ENCODE measurements at places on chromosomes 7 and 10.

- DNase-seq, result no peak
Observed at GRCh38 chr10:104197364-104197763, 34.8 kb downstream of the CFAP43 start.

DNA sequence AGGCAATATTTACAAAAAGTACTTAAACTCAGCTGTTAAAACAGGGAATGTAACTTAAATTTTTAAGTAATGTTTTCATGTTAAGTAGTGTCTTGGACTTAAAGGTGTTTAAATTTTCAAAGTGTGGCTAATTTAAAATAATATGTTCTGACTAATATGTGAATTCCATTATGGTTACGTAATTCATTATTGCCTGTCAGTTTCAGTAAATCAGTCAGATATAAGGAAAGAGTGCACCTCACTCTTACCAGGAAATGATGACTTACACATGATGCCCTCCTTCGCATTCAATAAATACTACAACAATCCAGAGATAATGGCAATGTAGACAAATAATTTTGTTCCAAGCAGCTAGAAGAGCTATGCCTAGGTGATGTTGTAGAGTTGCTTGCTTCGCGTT is 69.0 kb upstream of the WNT16 start:
- no peak for DNase-seq

DNA sequence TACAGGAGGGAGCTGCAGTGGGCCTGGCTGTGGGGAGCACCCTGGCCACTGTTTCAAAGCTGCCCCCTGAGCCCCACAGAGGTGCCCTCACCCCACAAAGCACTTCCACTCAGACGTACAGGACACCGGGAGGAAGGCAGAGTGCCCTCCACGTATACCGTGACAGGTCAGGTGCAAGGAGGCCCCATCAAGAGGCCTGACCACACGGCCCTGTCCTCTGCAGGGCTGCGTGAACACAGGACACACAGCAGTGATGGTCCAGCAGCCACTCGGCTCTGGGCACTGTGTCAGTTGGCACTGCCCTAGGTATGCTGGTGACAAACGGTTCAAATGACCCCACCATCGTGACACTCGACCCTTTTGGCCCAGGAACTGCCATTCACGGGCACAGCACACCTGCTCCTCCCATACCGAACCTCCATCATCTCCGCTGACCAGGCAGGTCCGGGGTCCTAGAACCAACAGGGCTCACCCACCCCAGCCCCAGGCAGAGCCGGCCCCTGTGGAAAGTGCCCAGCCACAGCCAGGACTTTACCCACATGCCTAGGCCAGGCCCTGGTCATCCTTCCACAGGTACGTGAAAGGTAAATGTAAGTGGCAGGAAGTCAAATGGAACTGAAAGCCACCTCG is 560.9 kb downstream of the PTPRN2 start:
- DNase-seq, result peak; percentile 62

DNA sequence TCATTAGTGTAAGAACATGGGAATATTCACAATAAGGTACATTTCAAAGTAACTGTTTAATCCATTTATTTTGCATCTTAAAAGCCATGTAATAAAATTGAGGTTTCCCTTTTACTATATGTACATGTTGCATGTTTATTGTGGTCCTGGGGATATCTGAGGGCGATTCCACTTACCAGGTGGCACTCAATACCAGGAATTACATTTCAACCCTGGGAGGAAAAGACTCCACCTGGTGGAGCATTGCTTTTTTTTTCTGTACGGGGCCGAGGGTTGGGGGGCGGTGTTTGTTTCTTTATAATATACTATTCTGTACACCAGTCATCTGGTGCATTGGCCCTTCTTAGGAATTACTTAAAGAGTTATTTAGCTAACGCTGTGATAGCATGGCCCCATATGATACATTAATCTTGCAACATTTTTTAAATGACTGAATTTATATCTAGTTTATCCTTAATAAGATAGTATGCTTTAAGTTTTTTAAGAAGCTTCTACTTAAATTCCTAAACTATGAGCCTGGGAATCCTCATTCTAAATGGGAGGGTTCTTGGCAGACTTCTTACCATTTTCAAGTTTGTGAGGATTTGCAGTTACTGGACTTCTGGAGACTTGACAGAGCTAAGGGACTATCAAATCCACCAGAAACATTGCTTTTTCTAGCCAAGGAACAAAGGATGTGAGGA is 7.2 kb upstream of the HGF start:
- DNase-seq, result no peak

DNA sequence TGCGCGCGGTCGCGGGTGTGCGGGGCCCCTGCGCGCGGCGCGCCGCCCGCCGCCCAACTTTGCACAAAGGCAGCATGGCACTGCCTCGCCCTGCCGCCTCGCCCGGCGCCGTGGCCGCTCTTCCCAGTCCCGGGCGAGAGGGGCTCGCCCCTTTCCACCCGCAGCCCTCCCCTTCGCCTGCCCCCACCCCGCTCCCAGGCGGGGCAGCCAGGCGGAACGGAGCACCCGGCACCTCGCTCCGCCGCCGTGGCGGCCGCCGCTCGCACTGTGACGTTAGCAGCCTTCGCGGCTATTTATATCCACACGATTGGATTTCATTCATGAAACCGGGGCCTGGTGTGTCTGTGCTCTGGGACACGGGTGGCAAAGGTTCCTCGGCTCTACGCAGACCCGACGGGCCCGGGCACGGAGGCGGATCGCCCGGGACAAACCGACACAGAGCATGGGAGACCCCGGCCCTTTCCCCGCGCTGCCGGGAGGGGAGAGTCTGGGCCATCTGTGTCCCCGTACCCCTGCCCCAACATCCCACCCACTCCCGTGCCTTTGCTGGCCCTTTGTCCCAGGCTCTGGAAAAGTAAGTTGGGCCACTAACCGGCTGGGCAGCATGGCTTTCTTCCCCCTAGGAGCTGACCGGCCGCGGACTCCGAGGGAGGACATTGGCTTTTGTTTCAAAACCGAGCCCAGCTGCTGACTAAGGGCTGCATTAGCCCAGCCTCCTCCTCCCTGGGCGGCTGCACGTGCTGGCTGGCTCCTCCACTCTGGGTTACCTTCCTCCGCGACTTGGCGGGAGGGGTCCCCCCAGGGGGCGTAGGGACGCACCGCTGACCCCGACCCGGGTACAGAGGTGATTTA is at the start of gene RHOBTB1:
TSS of gene RHOBTB1 (minus strand) at position 128 of the 852 bp plus-strand sequence. CDS start 32,643 bp downstream, outside the sequence.
- DNase-seq, result peak; percentile 85

- DNase-seq, result no peak
Observed at GRCh38 chr7:86785641-86786040, 141.9 kb downstream of the GRM3 start.

DNA sequence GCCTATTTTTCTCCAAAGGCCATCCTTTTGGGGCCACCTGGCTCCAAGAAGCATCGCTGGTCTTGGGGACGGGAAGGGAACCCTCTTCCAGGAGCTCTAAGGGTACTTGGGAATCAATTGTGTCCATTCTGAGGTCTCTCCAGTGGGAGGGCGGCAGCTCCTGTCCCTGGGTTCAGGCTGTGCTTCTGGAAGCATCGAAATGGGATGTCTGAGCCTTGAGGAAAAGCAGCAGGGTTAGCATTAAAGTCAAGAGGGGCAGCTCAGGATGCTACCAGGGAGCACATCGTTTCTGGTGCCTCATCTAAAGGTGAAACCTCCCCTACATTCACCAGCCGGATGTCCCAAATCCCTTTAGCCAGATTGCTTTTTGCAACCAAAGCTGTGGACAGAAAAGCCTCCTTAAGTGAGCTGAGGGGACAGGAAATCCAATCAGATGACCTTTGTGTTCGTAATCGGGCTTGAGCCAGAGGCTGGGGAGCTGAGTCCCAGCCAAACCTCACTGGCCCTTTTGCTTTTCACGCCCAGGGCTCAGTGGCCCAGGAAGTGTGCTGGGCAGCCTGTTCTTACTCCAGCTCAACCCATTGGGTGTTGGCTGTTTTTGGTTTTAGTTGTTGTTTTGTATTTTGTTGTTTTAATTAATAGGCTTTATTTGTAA is 88.8 kb upstream of the ANLN start:
- DNase-seq, result peak; percentile 64

GRCh38 chr10:69372126-69372980 is 44.4 kb downstream of the TACR2 start:
- no peak for DNase-seq

GRCh38 chr7:29511851-29512250 is 51.8 kb upstream of the PRR15 start:
- DNase-seq, result no peak

GRCh38 chr10:116216676-116217075 is 56.3 kb downstream of the GFRA1 start:
- DNase-seq, result no peak

DNA sequence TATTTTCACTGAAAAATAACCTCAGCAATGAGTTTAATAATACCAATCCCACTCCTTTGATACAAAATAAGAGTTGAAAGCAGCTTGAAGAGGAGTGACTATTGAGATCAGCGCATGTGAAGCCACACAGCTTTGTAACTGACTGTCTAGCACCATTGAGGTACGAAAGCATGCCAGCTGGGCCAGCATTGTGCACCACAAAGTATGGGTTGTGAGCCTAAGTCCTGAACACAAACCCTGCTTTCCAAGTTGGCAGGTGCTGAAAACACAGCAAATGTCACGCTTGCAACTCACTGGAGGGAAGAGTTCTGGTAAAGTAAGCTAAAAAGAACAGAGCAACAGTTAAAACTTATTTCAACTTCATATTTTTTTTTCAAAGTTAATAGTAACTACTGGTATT is 4.0 kb upstream of the FAM53B start:
- DNase-seq, result no peak

DNA sequence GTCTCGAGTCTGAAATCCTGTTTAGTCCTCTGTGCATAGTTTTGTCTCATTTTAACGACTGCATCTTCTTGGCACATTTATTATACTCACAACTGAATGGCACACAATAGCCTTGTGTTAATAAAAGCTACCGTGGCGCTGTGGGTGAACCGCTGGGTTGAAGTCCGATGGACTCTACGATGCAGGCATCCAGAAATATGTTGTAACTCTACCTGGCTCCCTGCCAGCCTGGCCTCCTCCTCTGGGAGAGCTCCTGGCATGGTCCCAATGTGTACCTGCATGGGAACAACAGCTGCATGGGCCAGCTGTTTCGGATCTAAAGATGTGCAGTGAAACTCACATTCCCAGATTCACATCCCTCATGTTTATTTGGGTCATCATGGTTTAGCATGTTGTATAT is 3.7 kb upstream of the DPYSL4 start:
- DNase-seq, result no peak

DNA sequence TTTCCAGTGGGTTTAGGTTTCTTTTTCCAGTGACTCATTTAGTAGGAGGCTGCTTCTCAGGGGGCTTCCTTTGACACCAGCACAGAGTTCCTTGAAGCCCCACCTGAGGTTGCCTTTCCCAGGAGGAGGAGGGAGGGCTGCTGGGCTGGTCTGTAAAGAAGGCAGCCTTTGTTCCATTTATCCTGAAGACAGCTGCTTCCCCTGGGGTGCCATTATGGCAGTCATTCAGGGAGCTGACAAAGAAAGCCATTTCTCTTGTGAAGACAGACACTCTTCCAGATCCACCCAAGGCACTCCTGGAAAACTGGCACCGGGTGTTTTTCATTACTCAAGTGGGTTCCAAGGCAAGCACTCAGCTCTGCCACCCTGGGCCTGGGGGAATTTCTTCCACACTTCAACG is 54.0 kb downstream of the MTURN start:
- DNase-seq, result no peak

DNA sequence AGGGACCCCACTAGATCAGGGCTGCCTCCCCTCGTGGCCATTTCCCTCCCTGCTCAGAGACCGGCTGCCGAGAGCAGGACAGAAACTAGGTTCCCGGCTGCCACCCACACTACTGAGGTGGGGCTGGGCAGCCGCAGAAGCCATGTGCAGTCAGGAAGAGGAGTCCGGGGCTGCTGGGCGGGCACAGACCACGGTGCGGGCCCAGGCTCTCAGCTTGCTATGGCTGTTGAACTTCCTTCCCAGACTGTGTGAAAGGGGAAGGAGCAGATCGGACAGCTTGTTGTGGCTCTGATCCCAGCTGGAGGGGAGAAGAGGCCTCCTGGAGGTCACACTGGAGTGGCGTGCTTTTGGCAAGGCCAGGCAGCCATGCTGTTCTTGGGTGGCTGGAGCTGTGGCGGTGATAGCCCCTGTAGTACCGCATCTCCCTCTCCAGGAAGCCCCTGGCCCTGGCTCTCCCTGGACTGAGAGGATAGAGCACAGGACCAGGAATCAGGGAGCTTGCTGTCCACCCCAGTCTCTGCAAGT is 56.8 kb downstream of the HK1 start:
- DNase-seq, result peak; percentile 77

Measured in suprapubic skin (tissue), 4 donors.